Transverse colon (tissue), 4 donors: ENCODE measurements at places on chromosomes 2 and 18. TPM values are rescaled to one million over a fixed set of nuclear protein-coding genes. Genes with fewer than 3 reads are reported as not detected.

CCL20 gene
- total RNA-seq = 4.5 TPM

AGFG1 gene
- 27.7 TPM for total RNA-seq

DNA sequence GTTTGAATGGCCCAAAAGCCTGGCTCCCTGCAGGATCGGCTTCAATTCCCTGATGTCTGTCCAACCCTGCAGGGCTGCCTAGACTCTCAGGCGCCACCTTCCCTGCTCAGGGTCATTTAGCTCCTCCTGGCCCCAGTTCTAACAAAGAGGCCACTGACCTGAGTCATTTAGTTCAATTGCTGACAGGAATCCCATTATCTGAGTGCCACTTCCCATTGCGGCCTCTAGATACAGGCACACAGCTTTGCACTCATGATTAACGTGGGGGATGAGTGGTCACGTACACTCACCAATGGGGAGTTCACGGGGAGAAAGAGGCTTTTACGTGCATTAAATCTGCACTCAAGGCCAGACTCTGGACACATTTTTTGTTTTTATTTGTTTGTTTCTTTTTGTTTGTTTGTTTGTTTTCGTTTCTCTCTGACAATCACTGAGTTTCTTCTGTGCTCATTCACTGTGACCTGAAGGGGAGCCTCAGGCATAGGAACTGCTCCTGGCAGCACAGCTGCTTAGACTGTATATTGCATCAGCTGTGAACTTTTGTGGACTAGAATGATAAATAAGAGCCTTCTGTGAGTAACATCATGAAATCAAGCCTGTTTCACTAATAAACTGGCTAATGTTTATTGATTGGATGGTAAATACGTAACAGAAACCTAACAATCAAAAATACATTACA lies 118.9 kb upstream of the CTNNA2 start:
- DNase-seq = no peak
- H3K36me3 ChIP-seq = no peaks in the 10 kb centered on the region
- no peaks in the 10 kb centered on the region for H3K4me1 ChIP-seq
- H3K27ac ChIP-seq = no peak overlapping the region
- no peak overlapping the region for H3K4me3 ChIP-seq

ABCG8 gene
- total RNA-seq = not detected

OTX1 gene
- total RNA-seq = not detected

DNA sequence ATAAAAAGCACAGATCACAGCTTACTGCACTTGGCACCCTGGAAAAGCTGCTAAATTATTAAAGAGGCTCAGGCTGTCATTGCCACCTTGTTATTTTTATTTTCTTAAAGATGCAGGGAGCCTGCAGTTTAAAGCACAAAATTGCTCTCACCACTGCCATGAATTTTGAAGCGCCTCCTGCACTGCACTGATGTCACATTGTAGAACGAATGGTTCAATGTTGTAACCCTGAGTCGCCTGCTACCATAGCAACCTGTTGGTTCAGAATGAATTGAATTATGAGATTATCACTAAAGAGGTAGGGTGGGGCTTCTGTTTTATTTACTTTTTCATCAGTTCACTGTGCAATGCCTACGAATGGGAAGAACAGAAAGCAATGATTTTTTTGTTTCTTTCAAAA lies 16.5 kb downstream of the SCG2 start:
- H3K27ac ChIP-seq = no peak overlapping the region
- H3K4me1 ChIP-seq = no peaks in the 10 kb centered on the region
- no peak overlapping the region for H3K4me3 ChIP-seq
- H3K27me3 ChIP-seq = no peaks in the 10 kb centered on the region
- H3K36me3 ChIP-seq = no peaks in the 10 kb centered on the region

GRCh38 chr2:188526701-188527100 lies 235.0 kb downstream of the GULP1 start:
- H3K4me3 ChIP-seq = no peak overlapping the region
- H3K4me1 ChIP-seq = no peaks in the 10 kb centered on the region
- no peak for DNase-seq

- H3K27ac ChIP-seq = no peak overlapping the region
- H3K36me3 ChIP-seq = no peaks in the 10 kb centered on the region
- no peaks in the 10 kb centered on the region for H3K27me3 ChIP-seq
- no peaks in the 10 kb centered on the region for H3K4me1 ChIP-seq
- no peak overlapping the region for H3K4me3 ChIP-seq
- DNase-seq = no peak
These were observed 28.4 kb downstream of the CPS1 start for GRCh38 chr2:210584834-210585233.

DNA sequence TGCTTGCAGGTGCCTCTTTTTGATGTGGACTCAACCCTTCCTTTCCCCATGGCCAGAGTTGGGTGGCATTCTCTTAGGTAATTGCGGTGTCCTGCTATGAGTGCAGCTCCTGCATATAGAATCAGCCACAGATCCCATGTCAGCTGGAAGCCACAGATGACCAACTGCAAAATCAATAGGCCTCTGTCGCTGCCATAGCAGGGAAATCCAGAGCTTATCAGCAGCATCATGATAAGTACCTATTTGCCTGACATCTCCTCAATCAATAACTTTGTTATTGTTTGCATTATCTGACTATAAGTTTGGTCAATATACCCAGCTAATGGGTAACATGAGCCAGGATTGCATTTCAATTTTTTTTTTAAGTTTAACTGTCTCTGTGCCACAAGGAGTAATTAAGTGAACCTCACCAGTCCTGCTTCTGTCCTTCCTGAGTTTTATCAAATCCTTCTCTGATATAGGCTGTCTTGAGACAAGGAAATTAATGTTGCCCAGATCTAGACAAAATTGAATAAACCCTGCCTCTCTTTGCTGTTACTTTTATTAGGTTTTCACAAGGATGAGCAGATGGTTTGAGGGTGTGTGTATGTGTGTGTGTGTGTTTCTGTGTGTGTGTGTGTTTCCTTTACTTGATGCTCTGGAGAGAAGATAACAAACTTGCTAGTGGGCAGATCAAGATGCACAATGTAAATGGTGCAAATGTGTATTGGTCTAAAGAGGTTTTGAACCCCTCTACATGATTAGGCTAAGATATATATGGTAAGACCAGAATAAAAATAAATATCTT lies 59.6 kb upstream of the CREB1 start:
- no peaks in the 10 kb centered on the region for H3K36me3 ChIP-seq
- H3K4me3 ChIP-seq = no peak overlapping the region
- no peaks in the 10 kb centered on the region for H3K27me3 ChIP-seq
- no peak overlapping the region for H3K27ac ChIP-seq
- DNase-seq = no peak
- peaks cover 16% of the 10 kb centered on the region for H3K4me1 ChIP-seq
